ENCODE measurements at places on chromosomes 16 and 17. TPM values are rescaled to one million over a fixed set of nuclear protein-coding genes. Genes with fewer than 3 reads are reported as not detected.

Gene AGRP
- total RNA-seq = not detected

Gene C17orf67
- total RNA-seq = 0.64 TPM

Gene SPN
- not detected for total RNA-seq

Gene PIRT
- not detected for total RNA-seq

Gene TSNAXIP1
- total RNA-seq = not detected

Gene ORC6
- 1.7 TPM for total RNA-seq

Gene NLRC3
- not detected for total RNA-seq

Gene KCNAB3
- total RNA-seq = not detected

Gene EVPLL
- total RNA-seq = 4.0 TPM
